Stimulated activated CD4-positive, alpha-beta T cell treated with anti-CD3 and anti-CD28 coated beads, Interleukin-12 subunit alpha, Interleukin-12 subunit beta, amount 100 ng/mL, for 24 hours (primary cell): ENCODE measurements at places on chromosomes 1 and 21.
A peak's percentile ranks its signal among the peaks of the same experiment; 100 is the strongest.

GRCh38 chr1:77557053-77557452 is 125.4 kb downstream of the ZZZ3 start:
- no peak for DNase-seq

- no peak for DNase-seq
These were observed 153.1 kb downstream of the PSMG1 start for GRCh38 chr21:39029900-39030884.

DNA sequence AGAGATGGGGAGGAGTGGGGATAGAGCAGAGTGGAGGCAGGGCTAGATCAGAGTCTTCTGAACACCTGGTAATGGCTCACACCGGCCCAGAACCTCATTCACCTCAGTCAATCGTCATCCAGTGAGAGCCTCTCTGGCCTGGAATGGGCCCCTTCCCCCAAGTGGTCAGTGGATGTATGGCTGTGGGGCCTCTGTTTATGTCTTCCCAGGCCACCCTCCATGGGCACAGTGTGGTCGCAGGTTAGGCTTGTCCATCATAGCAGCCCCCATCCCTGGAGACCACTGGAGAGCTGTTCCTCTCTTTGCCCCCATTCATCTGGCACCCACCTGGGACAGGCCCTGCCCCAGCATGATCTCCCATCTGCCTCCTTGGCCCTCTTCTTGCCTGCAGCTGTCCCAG is 29.6 kb upstream of the TENT5C start:
- no peak for DNase-seq

GRCh38 chr1:151520359-151520758 is 9.2 kb downstream of the CGN start:
- DNase-seq = no peak

- no peak for DNase-seq
These were observed 52.6 kb downstream of the ZNF644 start for GRCh38 chr1:90969241-90969640.

DNA sequence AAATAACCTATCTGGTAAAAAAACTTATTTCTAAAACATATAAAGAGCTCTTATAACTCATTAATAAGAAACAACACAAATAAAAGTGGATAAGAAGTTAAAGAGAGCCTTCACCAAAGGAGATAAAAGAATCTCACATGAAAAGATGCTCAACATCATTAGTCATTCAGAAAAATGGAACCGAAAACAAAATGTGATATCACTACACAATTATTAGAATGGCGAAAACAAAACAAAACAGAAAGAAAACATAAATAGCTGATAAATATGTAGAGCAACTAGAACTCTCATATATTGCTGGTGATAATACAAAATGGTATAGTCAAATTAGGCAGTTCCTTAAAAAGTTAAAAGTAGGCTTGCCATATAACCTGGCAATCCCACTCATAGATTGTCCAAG is 1109.3 kb downstream of the PLA2G4A start:
- DNase-seq = no peak

DNA sequence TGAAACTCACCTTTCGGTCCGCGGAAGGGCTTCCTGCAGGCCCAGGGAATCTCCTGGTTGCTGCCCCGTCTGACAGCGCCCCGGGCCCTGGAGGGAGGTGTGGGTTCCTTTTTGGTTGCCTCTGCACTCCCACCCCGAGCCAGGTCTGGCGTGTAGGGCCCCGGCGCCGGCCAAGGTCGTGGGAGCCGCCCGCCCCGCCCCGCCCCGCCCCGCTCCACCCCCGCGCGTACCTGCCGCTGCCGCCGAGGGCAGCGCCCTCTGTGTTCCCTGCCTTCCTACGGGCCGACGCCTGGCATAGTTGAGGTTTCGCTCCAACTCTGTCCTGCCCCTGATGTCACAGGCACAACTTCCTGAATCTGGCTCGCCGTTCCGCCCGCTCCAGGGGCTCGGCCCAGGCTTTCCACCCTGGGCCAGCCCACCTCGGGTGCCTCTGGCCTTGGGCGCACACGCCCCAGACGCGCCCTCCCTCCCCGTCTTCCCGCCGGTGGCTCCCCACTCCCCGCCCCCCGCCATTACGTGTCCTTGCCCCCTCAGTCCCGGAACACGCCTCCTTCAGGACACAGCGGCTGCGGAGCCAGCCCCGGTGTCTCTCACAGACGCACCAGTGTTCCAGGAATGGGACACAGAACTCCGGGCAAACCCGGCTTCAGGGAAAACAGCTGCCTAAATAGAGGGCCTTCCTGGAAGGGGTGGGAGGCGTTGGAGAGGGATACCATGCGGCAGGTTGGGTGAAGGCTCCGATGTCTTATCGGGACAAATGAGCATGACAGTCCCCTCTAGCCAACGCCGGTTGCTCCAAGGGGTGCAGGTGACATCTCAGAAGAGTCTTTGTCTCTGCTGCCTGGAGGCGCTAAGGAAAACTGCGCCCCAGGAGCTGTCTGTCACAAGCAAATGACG is at the start of gene KIAA0040:
Gene KIAA0040, minus strand, starts transcription at position 147 of the 897 bp plus-strand sequence. CDS start 31,763 bp downstream, outside the sequence.
- peak; percentile 57 for DNase-seq

DNA sequence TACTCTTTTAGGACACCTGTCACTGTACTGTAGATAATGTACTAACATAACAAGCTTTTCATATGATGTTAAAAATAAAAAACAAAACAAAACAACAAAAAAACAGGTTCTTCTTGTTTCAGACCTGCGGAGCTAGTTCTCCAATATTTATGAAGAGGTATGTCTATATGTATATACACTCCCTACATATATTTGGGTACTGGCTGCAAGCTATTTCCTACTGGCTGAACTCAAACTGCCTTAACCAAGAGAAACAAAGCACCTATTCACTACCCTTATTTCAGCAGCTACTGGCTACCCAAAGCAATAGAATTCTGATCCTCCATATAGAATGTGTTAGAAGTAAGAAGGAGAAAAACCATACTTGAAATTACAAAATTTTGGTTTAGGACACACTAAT is 73.5 kb downstream of the ABL2 start:
- DNase-seq = no peak

GRCh38 chr1:92698932-92699331 is 86.0 kb downstream of the EVI5 start:
- no peak for DNase-seq

- DNase-seq = no peak
These were observed 57.1 kb downstream of the SLC27A3 start for GRCh38 chr1:153832293-153832692.

DNA sequence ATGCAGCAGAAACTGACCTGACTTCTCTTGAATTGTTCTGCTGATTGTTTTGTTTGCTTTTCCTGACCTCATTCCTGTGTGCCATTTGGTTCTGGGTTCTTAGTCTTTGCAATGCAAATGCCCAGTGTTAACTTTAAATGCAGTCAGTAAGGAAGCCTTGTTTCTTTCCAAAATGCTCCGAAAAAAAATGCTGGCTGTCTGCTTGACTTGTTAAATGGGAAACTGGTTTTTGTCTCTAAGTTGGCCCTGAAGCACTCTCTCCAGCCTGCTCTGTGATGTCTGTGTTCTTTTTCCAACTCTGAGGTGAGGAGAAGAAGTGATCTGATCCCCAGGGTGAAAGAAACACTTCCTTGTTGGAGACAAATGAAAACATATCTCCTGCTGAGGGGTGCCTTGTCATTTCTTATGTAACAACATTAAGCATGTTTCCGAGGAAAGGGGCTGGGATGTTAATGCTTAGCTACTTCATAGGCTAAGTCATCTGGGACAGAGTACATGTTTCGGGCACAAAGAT is 256.3 kb upstream of the ADGRL4 start:
- DNase-seq = no peak

DNA sequence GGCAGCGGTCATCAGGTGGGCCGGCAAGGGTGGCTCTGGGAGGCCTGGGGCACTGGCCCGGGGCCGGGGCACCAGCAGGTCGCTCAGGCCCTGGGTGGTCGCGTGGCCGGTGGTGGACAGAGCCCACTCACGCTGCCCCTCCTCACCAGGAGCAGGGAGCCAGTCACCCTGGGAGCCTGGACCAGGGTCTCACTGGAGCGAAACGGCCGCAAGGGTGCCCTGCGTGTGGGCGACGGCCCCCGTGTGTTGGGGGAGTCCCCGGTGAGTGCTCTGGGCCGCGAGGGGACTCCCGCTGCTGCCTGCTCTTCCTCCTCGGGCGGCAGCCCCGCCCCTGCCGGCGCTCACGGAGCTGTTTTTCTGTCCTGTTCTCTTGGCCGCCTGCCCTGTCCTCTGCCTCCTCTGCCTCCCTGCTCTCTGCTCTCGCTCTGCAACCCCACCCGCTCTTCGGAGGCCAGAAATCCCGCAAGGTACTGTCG is 23.5 kb downstream of the RNF223 start:
- no peak for DNase-seq

DNA sequence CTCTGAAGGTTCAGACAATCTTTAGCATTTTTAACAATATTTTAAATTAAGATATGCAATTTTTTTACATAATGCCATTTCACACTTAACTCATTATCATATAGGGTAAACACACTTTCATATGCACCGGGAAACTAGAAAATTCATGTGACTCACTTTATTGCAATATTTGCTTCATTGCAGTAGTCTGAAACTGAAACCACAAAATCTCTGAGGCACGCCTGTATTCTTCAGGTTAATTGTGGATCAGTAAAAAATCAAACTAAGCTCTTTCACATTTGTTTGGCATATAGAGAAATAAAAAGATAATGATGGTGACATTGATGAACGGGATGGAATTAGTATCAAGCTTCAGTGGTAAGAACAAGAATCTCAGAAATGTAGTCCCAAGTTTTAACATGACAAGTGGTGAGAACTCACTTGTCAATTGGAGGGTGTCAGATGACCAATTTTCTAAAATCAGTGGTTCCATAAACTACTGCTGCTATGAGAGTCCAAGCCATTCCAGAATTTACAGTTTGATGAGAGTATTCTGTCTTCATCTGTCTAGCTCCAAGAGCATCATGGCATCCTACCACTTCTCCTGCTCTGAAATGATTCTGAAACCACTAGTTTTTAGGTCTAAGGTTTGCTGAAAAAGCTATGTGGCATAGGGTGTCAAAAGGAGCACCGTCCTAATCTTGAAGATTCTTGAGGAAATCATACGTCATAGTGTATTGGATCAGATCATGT is 281.0 kb downstream of the PTPRC start:
- no peak for DNase-seq
